ENCODE measurements at places on chromosomes 2 and 18.

- no peak for DNase-seq
Measured at GRCh38 chr2:232026910-232027309, 65.4 kb downstream of the DIS3L2 start.

- DNase-seq = no peak
Measured at GRCh38 chr2:11144077-11144737, 11.1 kb upstream of the SLC66A3 start.

DNA sequence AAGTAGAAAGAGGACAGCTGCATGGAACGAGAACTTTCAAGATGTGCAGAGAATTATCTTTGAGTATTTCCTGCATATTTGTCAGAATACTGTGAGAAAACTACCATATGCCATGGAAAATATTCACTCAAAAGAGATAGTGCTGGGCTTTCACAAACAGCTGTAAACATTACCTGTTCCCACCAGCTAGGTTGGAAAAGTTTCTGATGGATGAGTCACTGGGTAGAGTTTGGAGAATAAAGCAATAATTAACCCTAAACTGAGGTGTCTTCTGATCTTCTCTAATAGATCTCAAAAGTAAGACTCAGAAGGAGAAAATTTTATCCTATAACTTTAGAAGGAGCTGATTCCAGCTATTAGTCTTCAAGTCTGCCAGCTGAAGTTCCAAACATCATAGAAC lies 3.9 kb upstream of the FSIP2 start:
- DNase-seq = no peak

- no peak for DNase-seq
Measured at GRCh38 chr18:13265911-13266217, 47.3 kb downstream of the LDLRAD4 start.

DNA sequence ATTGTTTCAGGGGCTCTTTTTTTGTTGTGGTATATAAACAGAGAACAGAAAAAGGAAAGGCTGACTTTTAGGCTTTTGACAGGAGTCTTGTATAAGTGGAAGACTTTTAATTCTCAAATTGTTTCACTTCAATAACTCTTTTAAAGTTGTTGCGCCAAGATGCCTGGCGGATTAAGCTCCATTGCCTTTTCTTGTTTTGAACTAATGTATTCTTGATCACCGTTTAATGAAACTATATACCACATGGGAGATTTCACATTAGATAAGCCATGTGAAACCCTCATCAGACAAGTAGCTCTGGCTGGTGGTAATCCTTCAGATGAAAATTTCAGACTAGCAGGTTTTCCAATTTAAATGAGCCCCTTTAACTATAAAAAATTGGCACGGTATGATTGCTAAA lies 257.4 kb downstream of the CCDC178 start:
- DNase-seq = no peak

DNA sequence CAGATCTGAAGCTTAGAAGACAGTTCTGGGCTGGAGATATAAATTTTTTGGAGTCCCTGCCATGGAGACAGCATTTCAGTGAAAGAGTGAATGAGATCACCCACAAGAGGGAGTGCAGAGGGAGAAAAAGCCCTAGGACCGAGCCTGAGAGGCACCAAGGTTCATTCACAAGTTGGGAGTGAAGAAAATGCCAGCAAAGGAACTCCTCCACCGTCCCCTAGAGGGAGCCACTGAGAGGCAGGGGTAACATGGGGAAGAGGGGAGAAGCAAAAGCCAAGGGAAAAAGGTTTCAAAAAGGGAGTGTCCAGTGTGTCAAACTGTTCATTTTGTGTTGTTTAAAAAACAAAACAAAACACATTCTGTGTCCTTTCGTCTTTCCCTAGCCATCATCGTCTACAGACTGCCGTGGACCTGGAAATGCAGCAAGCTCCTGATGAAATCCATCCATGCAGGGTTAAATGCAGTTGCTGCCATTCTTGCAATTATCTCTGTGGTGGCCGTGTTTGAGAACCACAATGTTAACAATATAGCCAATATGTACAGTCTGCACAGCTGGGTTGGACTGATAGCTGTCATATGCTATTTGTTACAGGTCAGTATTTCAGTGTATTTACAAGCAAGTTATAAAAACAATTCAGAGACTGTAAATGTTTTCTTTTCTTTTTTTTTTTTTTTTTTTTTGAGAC lies 19.1 kb downstream of the CYBRD1 start:
- no peak for DNase-seq

DNA sequence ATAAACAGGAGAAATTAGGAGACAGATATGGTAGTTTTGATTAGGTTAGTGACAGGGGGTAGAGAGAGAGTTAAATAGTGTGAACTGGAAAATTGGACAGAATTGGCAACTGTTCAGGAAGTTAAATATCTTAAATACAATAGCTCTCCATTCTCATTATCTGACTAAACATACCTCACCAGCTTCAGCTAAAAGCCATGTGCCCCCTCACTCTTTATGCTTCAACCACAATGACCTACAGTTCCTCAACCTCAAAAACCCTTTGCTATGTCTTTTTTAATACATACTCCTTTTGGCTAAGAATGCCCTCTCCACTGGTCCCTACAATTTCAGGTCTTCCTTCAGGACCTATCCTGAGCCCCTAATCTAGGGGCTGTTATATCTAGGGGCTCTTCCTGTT lies 740.2 kb upstream of the ZEB2 start:
- DNase-seq = no peak

DNA sequence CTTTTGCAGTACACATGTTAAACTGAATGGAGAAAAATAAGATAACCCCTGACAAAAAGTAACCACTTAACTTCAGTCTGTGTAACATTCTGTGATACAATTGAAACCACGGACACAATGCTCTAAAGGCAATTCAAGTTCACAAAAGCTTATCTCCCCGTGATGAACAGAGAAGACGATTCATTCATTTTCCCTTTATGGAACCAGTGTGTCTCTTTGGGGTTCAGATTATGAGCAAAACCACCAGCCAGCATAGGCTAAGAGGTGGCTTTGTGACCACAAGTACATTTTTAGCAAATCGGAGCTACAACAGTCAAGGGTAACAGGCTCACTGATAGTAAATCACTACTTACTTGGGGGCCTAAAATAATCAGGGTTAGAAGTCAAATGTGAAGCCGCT lies 120.6 kb upstream of the SMAD7 start:
- DNase-seq = no peak

GRCh38 chr2:9710311-9710710 lies 79.5 kb upstream of the YWHAQ start:
- DNase-seq = no peak

DNA sequence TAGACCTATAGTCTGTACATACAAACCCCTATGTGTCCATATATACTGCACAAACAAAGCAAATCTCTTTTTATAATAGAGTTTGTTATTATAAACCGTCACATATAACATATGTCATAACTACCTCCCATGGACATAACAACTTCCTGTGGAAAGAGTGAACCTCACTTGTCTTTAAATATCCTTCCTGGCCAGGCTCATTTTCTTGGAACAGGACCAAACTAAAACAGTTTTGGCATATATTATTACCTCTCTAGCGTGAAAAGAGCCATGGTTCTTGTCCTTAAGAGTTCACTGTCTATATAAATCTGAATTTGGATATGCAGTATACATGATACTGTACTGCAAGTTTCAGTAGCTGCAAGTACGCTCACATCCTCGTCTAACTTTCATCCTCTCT lies 28.3 kb upstream of the DNAJC27 start:
- DNase-seq = no peak

- DNase-seq = peak; percentile 69
Measured at GRCh38 chr2:31831585-31831984, 179.2 kb downstream of the MEMO1 start.

DNA sequence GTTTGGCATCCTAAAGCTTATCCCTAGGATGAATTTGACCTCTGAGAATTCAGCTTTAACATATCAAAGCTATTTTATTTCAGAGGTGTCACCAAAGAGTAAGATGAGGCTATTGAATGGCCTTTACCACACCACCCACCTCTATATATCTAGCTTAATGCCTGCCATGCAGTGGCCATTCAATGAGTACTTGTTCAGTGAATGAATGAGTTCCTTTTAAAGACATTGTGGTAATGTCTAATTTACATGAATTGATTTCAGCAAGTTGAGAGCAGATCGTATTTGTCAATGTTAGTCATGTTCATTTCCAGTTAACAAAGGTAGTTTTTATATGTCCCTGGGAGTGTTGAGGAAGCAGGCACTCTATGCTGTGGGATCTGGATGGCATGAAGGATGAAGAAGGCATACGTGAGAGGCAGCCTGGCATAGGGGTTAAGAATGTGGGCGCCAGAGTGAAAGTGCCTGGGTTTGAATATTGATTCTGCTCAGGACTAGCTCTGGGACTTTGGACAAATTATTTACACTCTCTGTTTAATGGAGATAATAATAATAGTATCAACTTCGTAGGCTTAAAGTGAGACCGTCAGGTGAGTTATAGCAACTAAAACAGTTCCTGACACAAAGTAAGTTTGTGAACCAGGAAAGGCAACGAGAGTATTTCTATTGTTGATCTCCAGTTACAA lies 434.1 kb upstream of the CHST9 start:
- no peak for DNase-seq

DNA sequence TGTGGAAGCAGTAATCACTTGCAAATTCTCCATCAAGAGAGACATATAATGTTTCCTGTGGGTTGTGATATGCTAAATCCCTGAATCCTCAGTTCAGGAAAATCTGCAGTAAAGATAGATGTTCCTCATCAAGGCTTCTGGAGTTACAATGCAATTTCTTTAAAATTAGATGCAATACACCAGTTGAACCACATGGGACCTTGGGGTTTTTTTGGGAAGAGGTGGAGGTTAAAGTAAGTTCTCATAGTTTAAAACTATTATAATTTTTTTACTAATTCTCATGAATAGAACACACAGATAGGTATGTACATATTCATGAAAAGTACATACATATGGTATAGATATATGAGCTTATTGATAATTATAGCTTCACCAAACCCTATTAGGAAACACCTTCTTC lies 496.2 kb downstream of the SATB2 start:
- no peak for DNase-seq

DNA sequence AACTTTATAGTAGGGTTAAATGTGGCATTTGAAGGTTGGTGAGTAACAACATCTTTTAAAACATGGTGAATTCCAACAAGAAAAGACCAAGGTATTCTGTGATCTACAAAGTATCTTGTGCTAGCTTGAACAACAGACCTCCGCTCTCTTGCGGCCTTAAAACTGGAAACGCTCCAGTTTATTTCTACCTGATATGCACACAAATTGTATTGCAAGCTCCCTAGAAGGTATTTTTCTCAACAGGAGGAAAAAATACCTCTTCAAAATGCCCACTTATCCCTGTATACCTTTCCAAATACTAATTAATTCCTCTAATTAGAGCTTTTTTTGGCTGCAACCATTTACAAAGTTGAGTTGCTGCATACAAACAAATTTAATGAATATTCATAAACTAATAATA lies 69.5 kb downstream of the KCNH7 start:
- DNase-seq = no peak

- DNase-seq = no peak
Measured at GRCh38 chr2:121826036-121826435, 70.6 kb downstream of the TSN start.

DNA sequence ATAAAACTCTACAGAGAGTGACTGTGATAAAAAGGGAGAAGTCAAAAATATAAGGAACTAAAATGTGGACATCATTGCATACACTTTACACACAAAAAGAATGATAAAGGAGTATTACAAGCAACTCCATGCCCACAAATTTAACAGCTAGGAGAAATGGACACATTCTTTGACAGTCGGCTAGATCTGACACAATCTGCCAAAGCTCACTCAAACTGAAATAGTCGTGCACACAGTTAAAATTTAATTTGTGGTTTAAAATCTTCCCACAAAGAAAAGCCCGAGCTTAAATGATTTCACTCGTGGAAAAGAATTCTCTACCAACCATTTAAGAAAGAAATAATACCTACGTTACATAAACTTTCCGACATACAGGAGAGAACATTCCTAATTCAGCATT lies 132.4 kb downstream of the ZAP70 start:
- no peak for DNase-seq

DNA sequence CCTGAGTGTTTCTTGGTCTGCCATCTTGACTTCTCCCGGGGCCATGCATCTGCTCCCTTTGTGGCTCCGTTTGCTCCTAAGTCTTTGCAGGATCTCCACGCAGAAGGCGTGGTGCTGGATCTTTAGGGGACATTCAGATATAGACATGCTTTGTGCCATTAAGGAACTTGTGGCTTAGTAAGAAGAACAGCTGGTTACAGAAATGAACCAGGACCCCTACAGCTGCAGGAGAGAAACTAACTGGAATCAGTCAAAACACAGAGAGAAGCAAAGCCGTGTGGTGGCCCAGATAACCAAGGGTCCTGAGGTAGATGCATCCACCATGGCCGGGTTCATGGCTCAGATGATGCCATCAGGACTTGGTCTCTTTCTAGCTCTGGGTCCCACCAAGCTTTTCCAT lies 97.6 kb downstream of the SH3RF3 start:
- no peak for DNase-seq

Data from HT1080 (cell line).